Bronchial epithelial cell (primary cell): ENCODE measurements at places on chromosomes 12 and 14.

DNA sequence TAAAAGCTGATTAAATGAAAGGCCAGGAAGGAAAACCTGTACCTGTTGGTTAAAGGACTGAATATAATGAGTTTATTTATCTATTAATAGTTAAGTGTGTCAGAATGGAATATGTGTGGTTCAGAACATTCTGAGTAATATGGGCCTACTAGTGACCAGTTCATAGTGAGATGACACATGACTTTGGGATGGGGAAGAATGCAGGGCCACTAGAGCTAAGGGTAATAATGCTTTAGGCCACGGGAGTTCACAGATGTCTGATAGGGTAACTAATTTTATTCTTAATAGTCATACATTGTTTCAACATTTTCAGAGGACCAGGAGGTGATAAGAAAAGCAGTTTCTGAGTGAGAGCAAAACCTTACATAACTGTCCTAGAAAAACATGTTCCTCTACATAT is 247.8 kb upstream of the OR4E1 start:
- DNase-seq = peak; percentile 44

DNA sequence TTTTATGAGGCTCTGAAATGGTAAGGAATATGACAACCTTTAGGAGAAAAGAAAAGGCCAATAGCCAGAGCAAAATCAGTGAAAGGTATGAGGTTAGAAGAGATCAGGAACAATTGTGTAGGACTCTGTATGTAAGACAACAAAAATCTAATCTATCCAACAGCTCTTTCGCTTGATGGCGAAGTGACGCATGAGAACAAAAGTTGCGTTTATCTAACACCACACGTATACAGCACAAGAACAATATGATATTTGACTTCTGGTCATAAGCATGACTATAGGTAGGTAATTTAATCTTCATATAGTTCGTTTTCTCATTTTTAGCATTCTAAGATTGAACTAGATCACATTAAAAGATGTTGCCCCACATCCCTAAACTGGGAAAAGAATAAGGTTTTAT is 1.5 kb downstream of the CLECL1 start:
- DNase-seq = no peak

DNA sequence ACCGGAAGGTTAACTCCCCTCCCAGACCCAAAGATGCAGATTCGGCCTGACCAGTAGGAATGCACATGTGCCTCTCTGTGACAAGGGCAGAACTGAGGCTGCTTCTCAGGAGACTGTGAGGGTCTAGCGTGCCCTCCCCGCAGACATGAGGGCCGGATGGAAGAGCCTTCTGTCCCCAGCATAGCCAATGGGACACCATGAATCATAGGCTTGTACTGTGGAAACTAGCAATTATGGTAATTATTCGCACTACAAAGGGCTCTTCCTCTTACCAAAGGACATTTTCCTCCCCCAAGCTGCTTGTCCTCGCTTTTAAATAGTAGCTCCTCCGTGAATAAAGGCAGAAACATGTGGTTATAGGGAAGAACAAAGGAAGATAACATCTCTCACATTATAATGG is 6.2 kb downstream of the COA8 start:
- no peak for DNase-seq

GRCh38 chr12:108193917-108194316 is 64.8 kb downstream of the WSCD2 start:
- peak; percentile 15 for DNase-seq

DNA sequence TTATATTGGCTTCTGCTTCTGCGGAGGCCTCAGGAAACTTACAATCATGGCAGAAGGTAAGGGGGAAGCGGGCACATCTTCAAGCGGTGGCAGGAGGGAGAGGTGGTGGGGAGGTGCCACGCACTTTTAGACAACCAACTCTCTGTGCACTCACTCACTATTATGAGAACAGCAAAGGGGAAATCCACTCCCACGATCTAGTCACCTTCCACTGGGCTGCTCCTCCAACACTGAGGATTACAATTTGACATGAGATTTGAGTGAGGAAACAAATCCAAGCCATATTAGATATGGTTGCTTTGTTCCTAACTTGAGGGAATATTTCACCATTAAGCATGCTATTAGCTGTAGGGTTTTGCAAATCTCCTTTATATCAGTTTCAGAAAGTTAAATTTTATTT is 80.3 kb downstream of the UNC79 start:
- DNase-seq = no peak

DNA sequence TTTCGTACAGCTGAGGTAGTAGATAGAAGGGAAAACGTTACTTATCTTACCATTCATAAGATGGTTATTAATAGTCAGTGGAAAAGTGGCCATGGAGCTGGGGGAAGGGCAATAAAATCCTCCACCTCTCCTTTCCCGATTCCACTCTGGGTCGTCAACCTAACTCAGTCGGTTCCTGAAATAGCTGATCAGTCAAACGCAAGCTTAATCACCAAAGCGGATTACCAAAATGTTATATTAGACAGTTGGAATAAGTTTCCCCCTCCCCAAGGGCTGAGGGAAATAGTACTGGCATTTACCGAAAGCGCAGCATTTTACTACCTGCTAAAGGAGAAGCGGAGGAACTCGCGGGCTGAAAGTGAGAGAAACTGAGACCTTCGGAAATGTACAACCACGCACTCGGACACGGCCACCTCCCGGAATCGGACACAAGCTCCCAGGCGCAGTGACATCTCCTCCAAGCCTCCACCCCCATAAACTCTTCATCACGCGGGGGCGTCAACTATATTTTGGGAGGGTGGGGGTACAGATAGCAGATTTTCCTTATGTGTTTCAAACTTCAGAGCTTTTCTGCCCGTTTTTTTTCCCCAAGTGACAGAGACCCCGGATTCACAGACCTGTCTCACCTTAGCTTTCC is 1.2 kb downstream of the PPM1H start:
- DNase-seq = no peak

DNA sequence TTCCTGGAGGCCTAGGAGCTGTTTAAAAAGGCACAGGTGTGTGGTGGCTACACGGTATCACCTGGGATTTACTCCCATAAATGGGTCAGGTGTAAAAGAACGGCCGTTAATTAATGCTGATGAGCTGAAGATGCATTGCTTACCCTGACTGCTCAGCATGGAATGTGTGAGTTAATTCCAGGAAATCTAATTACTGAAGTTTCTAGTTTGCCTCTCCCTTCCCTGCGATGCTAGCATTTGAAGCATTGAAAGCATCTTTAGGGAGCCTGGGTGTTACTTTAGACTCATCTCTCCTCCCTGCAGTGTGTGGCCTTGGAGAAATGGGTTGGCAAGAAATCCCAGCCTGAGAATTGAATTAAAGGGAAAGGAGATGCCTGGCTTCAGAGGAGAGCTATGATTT is 415.9 kb downstream of the FUT8 start:
- DNase-seq = no peak

DNA sequence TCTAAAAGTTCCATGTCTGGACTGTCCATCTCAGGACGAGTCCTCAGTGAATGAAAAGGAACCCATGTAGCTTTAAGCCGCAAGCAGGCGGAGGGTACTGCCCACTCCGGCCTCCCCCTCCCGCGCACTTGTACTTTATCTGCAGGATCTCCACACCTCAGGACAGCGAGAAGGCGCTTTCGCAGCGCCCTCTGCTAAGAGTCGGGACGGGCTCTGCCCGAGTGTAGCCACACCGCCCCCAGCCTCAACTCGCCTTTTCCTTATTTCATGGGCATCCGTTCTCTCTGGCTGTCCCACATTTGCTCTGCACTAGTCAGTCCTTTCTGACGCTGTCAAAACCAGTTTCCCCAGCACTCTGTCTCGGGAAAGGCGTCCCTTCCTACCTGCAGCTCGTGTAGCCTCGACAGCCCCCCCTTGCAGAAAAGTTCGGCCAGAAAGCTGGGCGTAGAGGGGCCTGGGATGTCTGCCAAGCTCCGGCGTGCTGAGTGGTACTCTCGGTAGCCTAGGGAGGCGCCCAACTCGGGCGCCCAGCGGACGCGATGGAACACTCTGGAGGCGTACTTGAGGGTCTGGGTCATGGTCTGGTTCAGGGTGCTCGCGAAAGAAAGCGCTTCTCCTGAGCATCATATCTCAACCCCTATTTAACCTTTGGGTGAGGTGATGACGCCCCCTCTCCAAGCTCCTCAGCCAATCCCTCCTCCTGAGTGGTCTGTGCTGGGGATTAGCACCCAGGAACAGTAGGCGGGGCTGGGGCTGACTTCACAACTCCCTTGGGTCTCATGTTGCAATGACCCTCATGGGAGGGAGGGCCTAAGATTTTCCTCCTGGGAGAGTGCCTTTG is at the start of gene CYP27B1:
Gene CYP27B1, minus strand, starts transcription at position 615 of the 841 bp plus-strand sequence. Its CDS starts 37 bp downstream, at position 578.
- DNase-seq = peak; percentile 75

DNA sequence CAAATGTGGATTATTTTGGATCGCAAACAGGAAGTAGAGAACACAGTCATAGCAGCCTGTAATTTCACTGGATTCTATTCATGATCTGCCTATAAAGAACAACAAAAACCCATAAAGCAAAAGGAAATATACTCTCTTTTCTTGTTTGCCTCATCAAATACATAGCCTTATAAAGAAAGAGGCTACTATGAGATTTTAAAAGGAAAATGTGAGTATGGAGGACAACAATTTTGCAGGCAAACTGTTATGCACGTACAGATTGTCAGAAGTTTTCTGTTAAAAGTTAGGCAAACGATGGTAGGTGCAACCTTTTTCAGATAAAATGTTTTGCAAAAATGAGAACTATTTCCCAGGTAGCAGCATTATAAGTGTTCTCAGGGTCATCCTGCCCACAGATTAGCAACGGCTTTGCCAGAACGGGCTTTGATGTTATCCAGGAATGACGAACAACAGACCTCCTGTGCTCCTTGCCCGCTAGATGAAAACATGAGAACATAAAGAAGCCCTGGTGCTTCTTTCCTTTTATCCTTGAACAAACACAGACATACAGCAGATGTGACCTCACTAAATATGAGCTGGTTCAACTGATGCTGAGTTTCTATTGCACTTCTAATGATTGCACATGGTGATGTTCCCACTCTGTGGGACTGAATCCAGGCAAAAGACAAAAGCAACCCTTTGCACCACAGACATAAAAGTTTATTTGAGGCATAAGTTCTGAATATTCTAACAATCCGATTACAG is 88.1 kb downstream of the ITPR2 start:
- DNase-seq = no peak

DNA sequence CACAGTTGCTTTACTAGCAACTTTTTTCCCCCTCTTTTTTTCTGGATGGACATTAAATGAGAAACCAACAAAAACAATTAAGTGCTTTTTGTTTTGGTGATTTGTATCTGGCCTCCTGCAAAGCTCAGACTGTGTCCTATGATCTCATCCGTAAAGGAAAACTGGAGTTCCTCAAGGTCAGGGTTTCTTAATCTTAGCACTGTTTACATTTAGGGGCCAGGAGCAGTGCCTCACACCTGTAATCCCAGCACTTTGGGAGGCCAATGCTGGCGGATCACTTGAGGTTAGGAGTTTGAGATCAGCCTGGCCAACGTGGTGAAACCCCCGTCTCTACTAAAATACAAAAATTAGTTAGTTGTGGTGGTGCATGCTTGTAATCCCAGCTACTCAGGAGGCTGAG is 28.0 kb downstream of the ENTPD5 start:
- no peak for DNase-seq

GRCh38 chr12:4107436-4107878 is 166.1 kb upstream of the CCND2 start:
- DNase-seq = peak; percentile 71

GRCh38 chr12:65432651-65433050 is 154.2 kb downstream of the MSRB3 start:
- no peak for DNase-seq

- no peak for DNase-seq
These were observed 26.0 kb upstream of the SPATA7 start for GRCh38 chr14:88359500-88359899.

GRCh38 chr12:26130728-26131127 is 5.9 kb upstream of the BHLHE41 start:
- DNase-seq = no peak

DNA sequence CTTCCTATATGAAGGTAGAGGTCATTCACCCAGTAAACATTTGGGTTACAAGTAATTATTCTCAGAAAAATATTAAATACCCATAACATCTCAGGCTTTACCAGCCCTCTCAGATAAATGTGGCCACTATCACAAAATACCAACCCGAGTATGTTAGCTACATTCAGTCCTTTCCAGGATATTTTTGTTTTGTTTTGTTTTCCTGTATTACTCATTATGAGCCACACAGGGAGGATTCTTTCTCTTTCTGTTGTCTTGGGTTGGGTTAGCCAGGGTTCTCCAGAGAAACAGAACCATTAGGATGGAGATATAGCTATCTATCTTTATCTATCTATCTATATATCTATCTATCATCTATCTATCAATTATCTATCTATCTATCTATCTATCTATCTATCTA is 947.6 kb upstream of the MDGA2 start:
- DNase-seq = no peak
